ENCODE measurements at places on chromosomes 7 and 10.

DNA sequence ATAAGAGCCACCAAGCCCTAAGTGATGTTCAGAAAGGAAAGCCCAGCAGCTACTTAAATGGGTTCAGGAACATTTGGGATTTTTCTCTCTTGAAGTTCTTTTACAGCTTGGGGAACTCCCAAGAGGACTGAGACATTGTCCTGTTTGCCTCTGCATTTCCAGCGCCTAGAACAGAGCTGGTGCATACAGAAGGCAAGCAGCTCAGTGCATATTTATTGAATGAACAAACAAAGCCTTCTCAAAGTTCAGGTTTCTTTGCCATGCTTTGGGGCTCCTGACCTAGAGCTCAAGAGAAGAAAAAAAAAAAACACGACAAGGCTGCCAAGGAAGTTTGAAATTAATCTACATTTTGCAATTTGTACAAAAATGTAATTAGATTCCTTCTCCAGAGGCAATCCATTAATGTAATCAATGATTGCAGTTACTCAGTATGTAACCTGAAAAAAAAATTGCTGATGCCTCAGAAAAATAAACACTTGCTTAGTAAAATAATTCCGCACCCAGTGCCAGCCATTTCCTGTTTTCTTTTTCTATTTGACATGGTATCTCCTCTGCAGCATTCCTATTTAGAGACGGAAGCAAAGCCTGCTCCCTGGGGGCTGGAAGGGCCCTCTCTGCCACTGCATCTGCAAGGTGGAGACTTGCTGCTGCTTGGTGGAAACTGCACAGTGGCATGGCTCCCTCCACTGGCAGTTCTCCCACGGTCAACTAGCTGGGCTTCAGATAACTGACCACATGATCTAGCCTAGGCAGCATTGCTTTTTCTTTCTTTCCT lies 157.3 kb downstream of the TMEM178B start:
- DNase-seq = no peak

GRCh38 chr7:32275216-32276009 lies 205.2 kb upstream of the PDE1C start:
- no peak for DNase-seq

DNA sequence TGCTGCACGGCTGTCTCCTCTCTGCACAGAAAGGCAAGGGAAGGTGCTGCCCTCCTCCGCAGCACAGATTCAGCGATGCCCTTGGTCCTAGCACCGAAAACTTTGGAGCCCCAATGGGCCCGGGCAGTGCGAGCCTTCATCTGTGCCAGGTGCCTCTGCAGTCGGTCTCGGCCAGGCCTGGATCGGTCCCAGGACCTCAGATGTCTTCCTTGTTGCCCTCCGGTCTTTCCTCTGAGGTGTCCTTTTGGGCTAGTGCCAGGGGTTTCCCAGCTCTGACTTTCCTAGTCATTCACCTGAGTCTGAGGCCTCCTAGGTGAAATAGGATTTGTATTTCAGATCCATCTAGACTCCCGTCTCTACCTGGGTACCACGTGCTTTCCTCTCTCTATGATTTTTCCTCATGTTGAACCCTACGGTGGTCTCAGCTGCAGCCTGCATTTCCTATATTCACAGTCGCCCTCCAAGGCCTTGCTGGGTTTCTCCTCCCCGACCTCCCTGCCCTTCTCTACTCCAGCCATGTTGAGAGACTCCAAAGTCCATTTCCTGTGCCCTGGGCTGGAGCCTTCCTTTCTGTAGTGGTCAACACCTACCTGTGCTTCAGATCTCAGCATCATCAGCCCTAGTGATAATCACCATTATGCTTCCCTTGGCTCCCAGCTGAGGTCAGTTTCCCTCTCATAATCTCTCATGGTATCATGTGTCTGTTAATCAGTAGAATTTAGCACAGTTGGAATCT lies 92.0 kb upstream of the PRSS58 start:
- DNase-seq = no peak

- no peak for DNase-seq
These were observed 145.3 kb upstream of the PRSS1 start for GRCh38 chr7:142603870-142604448.

- no peak for DNase-seq
These were observed 102.8 kb upstream of the RET start for GRCh38 chr10:42973870-42974692.

- DNase-seq = no peak
These were observed 61.9 kb downstream of the CREB5 start for GRCh38 chr7:28474282-28474638.

GRCh38 chr10:133159950-133160825 lies at the start of gene KNDC1:
KNDC1 (plus strand) TSS chr10:133160219; CDS start chr10:133160468, 249 bp downstream.
- no peak for DNase-seq

DNA sequence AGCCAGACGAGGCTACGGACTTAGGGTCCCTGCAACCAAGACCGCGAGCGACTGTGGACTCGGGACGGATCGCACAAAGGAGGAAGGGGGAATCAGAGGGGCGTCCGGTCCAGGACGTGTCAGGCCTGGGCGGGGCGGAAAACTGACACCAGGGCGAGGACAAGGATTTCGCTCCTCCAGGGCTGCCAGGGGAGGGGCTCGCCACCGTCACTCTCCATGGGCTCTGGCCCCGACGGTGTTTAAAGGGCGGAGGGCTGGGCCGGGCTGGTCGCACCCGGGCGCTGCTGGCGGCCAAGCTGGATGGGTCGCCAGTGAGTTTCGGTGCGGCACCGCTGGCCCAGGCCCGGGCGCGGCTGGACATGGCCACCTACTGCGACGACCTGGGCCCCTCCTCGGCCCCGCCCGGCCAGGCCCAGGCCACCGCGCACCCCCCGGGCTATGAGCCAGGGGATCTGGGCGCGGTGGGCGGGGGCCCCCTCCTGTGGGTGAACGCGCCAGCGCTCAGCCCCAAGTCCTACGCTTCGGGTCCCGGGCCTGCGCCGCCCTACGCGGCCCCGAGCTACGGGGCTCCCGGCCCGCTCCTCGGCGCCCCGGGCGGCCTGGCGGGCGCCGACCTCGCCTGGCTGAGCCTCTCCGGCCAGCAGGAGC lies at the start of gene FOXI2:
FOXI2 (plus strand) TSS at position 271 of the 648 bp plus-strand sequence; CDS start at position 360, 89 bp downstream.
- no peak for DNase-seq

DNA sequence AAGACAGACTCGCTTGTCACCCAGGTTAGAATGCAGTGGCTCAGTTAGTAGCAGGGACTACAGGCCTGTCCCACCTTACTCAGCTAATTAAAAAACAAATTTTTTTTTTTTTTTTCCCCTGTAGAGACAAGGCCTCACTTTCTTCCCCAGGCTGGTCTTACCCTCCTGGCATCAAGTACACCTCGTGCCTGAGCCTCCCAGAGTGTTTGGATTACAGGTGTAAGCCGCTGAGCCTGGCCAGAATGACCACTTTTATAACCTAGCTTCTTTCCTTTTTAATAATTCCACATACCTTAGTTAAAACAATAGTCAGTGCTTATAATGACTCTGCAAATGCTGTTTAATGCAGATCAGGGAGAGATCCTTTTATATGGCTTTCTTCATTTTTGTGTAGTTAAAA lies 31.3 kb downstream of the RSBN1L start:
- no peak for DNase-seq

- DNase-seq = no peak
These were observed 10.9 kb upstream of the PLAU start for GRCh38 chr10:73900064-73900463.

DNA sequence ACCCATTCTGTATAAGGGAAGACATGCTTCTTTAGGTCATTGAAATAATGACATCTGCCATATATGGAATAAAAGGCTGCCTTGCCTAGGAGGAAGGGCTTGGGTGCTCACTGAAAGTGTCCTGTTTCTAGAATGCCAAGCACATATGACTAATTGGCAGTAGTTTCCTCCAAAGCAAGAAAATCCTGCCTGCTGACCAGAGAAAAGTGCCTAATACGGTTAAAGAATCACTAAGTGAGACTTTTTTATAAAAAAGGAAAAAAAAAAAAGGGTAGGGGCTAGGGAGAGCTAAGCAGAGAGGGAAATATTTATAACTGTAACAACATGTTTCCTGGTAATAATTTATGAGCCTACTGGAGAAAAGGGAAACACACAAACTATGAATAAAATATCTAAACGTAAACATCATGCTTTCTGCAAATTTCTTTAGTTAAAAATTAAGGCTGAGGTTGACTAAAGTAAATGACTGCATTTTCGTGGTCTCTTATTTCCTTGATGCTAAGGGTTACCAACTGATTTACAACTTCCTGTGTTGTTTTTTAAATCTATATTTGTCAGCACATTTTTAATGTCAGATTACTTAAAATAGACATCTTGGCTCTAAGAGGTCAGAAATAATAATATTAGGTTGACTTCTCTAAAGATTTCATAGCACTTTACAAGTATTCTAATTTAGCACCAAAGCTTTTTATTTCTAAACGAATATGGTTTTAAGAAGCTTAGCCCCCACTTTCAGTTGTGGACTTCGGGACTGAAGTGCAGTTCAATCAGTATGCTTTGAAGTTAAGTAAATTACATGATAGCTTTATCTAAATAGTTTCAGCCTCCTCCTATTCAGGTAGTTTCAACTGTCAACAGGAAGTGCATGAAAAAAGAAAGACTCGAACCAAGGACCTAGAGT lies 89.6 kb downstream of the CABCOCO1 start:
- no peak for DNase-seq
